A549 treated with RU486 at 1 μM for 4 hours (cell line): ENCODE measurements at places on chromosomes 5 and 9. TPM values are rescaled to one million over a fixed set of nuclear protein-coding genes. Genes with fewer than 3 reads are reported as not detected.

Gene SLC46A2
- not detected in 5 replicates for total RNA-seq

Gene FBXO38
- 17.5 to 21.9 TPM (median 19.4 TPM) in 5 replicates for total RNA-seq

Gene GABRA1
- total RNA-seq = not detected in 5 replicates

Gene UBAP2
- 33.3 to 41.5 TPM (median 39.3 TPM) in 5 replicates for total RNA-seq

Gene PTGER4
- total RNA-seq = 0.70 to 1.0 TPM (median 0.94 TPM) in 5 replicates

Gene CDO1
- 0.14 TPM in 1 of 5 replicates, not detected in the others for total RNA-seq

Gene SLC6A7
- 0.03 TPM in 3 of 5 replicates, not detected in the others for total RNA-seq

Gene CAMK2A
- total RNA-seq = 0.61 to 1.4 TPM (median 0.83 TPM) in 5 replicates

Gene BHMT
- total RNA-seq = 0.05 TPM in 1 of 5 replicates, not detected in the others
